Lung (tissue), 17 donors: ENCODE measurements at places on chromosomes 4 and X.
A peak's percentile ranks its signal among the peaks of the same experiment; 100 is the strongest.

GRCh38 chr4:114318309-114318708 lies 280.3 kb upstream of the UGT8 start:
- no peak for DNase-seq

DNA sequence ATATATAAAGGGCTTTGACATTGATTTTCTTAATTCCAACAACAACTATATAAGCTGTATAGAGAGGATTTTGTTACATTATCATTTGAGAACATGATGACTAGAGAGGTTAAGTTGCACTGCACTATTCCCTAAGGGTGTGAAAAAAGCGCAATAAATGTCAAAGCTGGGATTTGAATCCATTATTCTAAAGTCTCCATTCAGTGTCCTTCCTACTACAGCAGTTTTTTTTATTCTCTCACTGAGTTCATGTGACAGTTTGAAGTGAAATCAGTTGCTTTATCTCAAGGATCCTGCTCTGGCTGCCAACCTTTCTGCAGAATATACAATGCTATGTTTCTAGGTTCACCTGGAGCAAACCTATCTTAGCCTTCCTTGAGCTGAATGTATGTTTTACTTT lies 177.5 kb downstream of the ANKRD50 start:
- DNase-seq = no peak

DNA sequence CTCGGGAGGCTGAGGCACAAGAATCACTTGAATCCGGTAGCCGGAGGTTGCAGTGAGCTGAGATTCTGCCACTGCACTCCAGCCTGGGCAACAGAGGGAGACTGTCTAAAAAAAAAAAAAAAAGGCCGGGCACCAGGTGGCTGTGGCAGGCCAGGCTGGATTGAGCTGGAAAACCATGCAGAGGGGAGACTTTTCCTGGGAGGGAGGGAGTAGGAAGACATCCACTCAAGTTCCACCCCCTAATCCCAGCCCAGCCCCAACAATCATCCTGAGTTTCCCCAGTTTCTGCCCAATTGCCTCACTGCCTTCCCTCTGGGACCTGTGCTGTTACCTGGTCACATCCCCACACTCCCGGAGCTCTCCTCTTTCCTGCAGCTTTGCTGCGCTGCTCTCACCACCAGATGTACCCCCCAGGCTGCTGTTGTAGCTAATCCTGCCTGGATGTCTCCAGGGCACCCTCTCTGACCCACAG lies 9.0 kb upstream of the TSPYL2 start:
- no peak for DNase-seq

DNA sequence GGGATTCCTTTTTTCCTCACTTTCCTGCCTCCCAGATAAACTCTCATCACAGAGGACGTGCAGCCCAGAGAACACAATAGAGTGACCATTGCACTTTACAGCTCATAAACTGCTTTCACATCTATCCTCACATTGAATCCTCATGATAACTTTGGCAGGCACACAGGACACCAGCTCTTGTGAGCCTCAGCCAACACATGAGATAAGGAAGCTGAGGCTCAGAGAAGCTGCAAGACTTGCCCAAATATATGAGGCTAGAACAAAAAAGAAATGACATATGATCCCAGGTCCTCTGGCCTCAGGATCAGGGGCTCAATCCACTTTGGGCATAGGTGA lies 85.0 kb upstream of the CPEB2 start:
- no peak for DNase-seq

DNA sequence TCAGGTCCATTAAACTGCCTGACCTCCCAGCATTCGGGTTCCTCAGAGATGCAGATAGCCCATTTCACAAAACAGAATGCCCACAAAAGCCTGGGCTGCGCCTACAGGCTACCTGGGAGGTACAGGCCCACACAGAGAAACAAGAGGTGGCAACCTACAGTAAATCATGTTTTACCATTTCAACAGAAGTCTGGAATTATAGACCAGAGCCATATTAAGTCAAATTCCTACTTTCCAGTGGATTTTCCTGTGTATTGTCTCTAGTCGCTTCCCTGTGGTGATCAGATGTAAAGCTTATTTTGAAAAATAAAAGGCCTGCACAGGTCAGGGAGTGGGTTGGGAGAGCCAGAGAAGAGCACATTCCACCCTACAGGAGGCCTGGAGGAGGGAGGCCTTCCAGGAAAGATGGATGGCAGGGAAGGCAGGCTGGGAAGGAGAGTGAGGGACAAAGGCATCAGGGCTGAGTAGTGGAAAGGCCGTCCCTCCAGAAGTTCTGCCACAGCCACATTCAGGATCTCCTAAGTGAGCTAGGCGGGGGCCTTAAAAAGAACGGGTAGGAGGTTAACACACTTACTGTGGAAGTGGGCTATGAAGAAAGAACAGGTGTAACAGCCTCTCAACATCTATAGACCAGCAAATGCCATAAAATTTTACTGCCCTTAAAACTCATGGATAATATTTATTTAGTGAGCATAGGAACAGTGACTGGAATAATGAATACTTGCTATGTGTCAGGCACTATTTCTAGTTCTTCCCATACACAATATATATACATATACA lies 19.0 kb upstream of the USO1 start:
- no peak for DNase-seq

- DNase-seq = peak; percentile 92
These were observed 5.6 kb downstream of the PNCK start for GRCh38 chrX:153667956-153668396.

GRCh38 chr4:119663160-119663788 lies 34.7 kb upstream of the PDE5A start:
- DNase-seq = no peak

GRCh38 chr4:704198-704891 lies 1.3 kb upstream of the PCGF3 start:
- DNase-seq = no peak

DNA sequence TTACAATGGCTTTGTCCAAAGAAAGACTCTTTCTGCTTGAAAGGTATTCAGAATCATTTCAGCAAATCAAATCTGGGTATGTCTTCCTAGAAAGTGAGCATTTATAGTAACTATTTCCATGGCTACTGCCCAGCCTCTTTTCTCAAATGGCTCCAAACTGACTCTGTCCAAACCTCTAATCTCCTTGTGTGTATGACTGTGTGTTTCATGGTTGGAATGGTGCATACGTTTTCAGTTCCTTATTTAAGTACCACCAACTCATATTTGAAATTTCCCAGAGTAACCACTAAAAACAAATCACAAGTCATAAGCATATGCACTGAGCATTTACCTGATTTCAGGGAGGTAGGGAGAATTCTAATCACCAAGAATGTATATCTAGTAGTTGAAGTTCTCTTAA lies 106.0 kb downstream of the TMEM144 start:
- no peak for DNase-seq

DNA sequence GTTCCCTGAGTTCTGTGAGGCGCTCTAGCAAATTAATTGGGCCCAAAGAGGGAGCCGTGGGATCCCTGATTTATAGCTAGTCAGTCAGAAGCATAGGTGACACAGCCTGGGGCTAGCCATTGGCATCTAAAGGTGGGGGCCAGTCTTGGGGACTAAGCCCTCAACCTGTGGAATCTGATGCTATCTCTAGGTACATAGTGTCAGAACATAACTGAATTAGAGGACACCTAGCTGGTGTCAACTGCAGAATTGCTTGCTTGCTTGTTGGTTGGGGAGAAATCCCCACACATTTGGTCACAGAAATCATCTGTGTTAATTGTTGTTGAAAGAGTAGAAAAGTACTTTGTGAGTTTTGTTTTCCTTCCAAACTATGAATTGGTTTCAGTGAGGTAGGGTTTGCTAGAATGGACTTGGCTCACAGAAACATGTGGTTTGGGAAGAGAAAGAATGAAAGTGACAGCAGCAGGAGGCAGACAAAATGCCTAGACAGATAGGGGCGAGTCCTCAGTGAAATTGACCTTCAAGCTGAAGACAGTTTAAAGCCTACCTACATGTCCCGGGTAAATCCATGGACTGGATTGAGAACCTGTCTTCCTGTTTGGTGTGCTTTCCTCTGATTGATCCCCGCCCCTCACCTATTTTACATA lies 12.8 kb upstream of the GPR82 start:
- DNase-seq = no peak

DNA sequence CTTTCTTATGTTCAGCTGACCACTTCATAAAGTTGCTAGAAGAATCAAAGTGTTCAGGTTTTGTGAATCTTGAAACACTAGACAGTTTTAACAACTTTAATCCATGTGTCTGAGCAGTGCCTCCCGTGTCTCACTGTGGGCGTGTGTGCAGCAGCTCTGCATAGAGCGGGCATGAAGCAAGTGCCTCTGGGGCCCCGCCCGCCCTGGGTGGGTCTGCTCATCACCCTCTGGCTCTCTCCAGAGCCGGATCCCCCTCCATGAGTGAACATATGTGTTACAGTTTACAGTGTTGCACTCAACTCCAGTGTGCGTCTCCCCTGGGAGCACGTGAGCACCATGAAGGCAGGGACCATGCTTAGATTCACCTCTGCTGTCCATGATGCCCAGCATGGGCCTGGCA lies 37.6 kb upstream of the CRMP1 start:
- DNase-seq = no peak

DNA sequence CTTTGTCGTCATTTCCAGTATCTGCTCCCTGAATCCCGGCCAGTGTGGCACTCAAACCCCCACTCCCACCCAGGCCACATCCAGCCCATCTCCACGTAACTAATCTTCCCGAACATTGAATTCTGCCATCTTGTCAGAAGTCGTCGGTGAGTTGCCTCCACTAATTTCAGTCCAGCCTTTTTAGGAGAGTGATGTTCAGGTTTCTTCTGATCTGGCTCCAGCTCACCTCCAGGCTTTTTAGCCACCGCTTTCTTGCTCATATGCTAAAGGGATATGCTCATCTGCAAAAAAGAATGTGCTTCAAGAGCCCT lies 1.3 kb downstream of the TMEM165 start:
- DNase-seq = no peak

DNA sequence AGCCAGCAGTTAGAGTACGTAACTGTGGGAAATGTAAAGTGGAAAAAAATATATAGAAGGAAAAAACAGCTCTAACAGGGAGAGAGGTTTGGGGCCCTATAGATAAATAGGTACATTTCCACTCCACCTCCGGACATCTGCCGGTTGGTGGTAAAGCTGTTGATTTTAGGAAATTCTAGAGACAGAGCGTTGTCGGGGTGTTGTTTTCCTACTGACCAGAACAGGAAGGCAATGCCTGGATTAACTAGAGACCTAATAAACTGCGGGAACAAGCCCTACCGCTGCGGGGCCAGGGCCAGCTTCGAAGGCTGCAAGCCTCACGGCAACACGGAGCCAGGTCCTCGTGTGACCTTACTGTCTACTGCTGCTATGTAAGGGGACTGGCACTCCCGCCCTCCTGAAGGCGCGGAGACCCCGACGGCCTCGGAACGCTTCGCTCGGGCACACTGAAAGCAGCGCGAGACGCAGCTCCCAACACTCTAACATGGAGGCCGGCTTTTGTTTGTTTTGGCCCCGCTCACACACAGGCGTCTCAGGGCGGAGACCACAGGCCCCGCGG lies 702 bp upstream of the CDKN2AIP start:
- DNase-seq = no peak

DNA sequence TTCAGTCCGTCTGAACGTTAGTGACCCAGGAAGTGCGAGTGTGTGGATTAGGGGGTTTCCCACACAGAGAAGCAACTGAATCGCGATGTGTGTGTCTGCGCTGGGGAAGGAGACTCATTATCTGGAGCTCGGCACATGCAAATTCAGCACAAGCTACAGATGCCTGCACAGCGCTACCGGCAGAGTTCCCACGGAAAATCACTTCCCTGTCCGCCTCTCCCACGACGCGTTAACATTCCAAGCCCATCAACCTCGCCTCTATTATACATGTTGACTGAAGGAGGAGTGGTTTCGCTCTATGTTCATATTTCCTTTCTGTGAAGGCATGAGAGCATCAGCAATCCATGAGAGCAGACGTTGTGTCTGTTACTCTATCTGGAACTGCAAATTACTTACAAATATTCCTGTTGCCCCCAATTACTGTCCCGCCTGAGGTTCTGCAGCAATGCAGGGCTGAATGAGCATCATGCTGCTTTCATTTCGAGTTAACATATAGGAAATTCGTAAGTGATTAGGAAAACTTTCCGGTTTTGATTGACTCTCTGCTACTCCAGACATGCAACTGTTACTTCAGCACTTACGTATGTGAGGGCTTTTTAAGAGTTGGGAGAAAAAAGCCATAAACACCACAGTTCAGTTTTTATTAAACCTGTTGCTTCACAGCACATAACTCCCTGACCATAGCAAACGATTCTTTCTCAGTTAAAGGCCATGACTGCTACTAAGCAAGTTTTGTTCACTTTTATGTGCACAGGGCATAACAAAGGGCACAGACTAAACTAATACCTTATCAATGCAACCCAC lies 15.0 kb upstream of the MTNR1A start:
- DNase-seq = peak; percentile 53

DNA sequence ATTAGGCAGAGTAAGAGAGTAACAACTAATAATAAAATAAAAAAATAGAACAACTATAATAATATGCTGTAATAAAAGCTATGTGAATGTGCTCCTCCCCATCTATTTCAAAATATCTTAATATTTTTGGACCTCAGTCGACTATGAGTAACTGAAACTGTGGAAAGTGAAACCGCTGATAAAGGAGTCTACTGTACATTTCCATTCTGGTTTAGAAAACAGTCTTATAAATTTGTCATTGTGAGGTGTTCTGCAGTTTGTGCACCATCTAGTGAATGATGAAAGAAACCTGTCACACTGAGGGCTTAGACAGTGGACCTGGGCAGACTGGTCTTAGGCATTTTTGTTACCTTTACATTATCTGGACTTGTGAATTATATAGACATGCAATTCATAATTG lies 42.0 kb downstream of the TMEM150C start:
- no peak for DNase-seq

GRCh38 chr4:148095346-148095923 lies 346.8 kb downstream of the NR3C2 start:
- no peak for DNase-seq

- DNase-seq = no peak
These were observed 9.1 kb upstream of the UBA1 start for GRCh38 chrX:47184486-47184885.

DNA sequence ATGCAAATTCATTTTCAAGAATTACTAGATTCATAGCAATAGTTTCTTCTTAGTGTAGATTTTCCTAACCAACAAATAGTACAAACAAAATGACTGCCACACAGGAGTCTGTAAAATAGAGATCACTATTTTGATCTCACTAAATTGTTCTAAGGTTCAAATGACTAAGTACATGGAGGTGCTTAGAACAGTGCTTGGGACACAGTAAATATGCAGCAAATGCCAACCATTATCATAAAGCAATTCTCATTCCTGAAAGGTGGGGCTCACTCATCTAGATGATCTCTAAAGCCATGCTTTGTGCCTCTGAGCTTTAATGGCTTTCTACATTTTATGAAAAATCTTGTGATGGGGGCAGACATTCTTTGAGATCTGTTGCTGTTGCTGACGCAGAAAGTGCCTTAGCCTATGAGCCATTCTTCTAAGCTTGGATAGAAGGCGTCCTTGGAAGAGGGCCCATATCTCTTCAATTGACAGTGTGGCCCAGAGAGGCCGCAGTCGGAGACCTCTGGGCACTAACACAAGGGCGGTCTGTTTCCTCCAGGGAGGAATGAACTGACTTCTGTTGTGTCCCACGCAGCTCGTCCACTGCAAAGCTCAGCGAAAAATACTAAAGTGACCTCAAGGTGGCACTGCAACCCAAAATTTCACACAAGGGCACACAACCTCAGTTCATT lies 23.5 kb downstream of the TLR10 start:
- DNase-seq = peak; percentile 90
